Glutamatergic neuron (in vitro differentiated cells): ENCODE measurements at places on chromosomes 2 and 18.

GRCh38 chr18:70659036-70659925, 370.4 kb downstream of the SOCS6 start:
- no peak for DNase-seq

DNA sequence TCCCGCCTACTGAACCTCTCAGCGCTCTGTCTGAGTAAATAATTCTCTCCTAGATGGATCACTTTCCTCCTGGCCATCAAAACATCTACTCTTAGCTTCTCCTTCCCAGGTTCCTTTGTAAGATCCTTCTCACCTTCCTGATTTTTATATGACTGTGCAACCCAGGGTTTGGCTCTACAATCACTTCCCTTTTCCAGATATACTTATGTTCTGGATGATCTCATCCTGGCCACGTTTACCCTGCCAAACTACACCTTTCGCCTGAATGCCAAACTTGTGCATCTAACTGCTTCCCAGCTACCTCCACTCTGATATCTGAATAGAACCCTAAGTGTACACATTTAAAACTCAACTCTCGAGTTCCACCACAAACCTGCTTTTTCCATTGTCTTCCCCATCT, 290.5 kb upstream of the REV1 start:
- no peak for DNase-seq

GRCh38 chr18:55912919-55913318, 324.9 kb upstream of the TCF4 start:
- DNase-seq = no peak

DNA sequence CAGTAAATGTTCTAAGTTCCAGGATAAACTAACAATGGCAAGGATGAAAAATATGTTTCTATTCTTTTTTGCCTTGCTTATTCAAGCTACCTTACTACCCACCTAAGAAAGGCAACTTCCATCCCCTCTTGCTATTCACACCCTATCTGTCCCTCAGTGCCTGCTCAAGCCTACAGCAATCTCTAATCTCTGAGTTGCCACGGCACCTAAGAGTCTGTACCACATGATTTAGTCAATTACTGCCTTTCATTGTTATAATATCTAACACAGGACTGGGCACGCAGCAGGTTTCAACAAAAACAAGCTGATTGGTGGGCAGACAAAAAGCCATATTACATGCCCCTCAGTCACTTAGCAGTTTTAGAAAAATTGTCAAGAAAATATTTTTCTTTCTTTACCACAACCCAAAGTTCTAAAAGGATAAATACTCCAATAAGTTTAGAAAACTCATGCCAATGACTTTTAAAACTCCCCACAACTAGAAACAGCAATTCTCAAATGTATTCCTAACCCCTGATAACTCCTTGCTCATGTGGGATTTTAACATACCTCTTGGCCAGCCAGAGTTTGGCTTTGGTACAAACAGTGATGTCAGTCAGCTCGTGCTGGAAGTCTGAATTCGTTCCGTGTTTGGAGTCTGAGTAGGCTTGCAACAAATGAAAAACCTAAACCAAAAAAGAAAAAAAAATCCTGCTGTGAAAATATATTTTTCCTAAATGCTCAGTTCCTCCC, 117.3 kb upstream of the ZFP36L2 start:
- no peak for DNase-seq

GRCh38 chr2:99425022-99425421, 64.8 kb downstream of the REV1 start:
- DNase-seq = no peak

DNA sequence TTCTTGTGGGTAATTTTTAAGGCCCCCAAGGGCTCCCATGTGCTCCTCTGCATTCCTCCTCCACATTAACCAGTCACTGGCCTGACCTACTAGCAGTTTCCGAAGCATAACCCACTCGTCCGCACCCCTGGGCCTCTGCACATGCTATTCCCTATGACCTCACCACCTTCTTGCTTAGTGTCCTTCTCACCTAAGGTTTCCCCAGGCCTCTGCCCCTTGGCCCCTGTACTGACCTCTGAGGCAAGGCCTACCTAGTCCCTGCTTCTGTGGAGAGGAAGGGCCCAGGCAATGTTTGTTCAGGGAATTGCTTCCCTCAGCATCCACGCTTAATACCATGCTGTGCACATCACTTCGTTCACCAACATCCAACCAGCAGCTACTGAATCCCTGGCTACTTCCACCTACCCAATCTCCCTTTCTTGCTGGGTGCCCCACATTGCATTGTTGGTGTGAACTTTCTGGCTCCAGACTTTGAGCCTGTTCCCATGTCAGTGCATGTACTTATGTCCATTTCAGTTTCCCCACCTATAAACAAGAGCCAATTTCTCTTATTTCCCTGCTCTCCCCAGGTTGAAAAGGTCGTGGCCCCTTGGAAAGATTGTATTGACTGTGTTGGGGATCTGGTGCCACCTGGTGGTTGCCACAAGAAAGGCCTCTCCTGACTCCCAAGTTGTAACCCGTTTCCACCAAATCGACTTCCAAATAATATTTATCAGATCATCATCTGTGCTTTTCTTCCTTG, 19.2 kb upstream of the TMEM177 start:
- DNase-seq = peak; percentile 66

GRCh38 chr2:196163285-196163684, 8.1 kb downstream of the STK17B start:
- no peak for DNase-seq

GRCh38 chr18:75714766-75715165, 287.3 kb upstream of the SMIM21 start:
- DNase-seq = no peak
